ENCODE measurements at places on chromosomes 4 and X.
A peak's percentile ranks its signal among the peaks of the same experiment; 100 is the strongest.

- no peak for DNase-seq
These were observed 565.0 kb downstream of the BCOR start for GRCh38 chrX:39532761-39533160.

DNA sequence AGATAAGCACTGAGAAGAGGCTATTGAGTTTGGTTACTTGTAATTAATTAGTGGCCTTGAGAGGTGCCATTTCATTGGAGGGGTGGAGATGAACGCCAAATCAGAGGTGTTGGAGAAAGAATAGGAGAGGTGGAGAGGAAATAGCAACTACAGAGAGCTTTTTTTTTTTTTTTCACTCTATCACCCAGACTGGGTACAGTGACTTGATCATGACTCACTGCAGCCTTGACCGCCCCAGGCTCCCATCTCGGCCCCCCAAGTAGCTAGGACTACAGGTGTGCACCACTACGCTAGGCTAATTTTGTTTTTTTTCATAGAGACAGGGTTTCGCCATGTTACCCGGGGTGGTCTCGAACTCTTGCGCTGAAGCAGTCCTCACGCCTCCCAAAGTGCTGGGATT is 5.2 kb downstream of the NHS start:
- no peak for DNase-seq

DNA sequence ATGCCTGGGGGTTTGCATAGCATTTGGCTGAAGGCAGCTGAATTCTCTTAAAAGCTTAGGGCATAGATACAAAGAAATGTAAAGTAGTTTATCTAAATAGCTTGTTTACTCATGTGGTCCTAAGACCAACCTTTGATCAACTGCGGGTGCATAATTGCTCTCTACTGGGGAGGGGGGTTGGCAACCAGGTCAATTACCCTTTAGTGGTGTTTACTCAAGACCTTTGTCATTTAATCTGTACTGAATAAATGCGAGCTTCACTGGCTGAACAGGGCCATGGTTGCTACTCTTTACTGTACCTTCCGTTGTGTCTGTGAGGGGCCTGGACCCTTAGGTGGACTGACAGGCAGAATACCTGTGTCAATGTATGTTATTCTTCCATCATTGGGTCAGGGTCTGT is 102.7 kb upstream of the FAM9C start:
- DNase-seq, result no peak

DNA sequence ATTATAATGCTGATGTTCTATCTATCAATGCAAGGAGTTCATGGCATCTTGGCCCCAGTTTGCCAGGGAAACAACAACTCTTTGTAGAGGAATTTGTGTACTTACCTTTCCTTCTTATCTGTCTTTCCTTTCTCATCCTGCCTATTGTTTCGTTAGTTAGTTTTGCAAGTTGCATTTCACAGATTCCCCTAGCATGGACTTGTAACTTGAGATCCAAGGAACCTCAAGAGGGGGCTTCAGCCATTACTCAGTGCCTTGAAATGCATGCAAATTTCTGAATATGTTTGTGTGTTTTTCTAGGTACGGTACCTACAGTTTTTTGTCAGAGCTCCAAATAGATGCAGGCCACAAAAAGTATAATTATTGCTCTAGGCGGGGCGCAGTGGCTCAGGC is 203.6 kb downstream of the LDB2 start:
- no peak for DNase-seq

DNA sequence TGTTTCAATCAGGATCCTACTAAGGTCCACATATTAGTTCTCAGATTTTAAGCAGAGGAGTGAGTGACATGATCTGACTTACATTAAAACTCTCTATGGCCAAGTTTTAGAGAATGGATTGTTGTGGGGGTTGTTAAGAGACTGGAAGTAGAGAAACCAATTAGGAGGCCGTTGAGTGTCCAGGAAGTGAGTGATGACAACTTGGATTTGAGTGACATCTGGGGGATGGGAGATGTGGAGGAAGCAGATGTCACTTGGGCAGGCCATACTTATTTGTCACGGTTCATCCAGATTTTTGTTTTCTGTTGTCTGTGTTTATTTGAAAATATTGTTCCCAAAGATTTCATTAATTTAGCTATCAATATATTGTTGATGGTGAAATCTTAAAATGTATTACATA is 28.3 kb downstream of the ADD1 start:
- DNase-seq, result peak; percentile 26

DNA sequence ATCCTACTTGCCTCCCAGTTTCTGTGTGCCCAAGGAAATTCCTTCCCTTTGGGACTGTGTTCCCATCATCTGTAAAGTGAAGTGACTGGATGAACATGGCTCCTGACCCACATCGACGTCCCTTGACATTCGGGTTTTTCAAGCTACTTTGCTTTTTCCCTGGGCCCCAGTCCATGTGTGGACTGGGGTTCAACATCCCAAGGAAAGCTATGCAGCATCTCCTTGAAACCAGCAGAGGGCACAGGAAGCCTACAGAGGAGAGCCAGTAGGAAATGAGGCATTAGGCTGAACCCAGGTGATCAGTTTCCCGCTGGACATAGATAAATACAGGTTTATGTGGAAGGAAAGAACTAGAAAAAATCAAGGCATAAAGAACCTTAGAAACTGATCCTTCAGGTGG is 145.1 kb upstream of the ARHGEF9 start:
- no peak for DNase-seq

- no peak for DNase-seq
These were observed 371.3 kb upstream of the NOCT start for GRCh38 chr4:138644322-138644721.

GRCh38 chrX:46757593-46757992 is 1.3 kb downstream of the SLC9A7 start:
- DNase-seq, result no peak

DNA sequence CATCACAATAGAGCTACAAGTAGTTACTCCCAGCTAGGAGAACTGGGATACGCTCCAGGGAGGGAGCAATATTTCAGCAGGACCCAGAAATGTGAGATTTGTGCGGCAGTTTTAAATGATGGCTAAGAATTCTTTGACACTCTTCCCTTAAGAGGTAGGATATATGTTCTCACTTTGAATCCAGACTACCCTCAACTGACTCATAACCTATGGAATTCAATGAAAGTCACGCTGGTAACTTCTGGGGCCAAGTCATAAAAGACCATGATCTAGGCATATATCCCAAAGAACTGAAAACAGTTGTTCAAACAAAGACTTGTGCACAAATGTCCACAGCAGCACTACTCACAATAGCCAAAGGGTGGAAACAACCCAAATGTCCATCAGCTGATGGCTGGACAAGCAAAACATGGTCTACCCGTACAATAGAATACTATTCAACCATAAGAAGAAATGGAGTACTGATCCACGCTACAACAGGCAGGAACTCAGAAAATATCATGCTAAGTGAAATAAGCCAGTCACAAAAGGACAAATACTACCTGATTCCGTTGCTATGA is 10.5 kb downstream of the CD99L2 start:
- DNase-seq, result no peak

- DNase-seq, result no peak
These were observed 1.5 kb downstream of the NHSL2 start for GRCh38 chrX:71912156-71912555.

DNA sequence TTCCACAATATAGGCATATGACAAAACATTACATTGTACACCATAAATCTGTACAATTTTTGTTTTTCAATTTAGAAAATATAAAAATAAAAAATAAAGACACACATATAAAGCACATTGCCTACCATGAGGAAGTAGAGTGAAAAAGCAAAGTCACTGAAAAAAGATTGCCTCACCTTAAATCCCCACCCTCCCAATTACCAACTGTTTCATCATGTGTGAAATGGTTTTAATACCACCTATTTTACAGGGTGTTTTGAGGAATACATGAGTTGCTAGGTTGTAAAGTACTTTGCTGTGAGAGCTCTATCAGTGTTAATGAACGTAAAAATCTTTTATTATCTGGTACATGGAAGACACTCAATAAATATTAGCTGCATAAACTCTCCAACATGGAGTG is 373.6 kb upstream of the NDST3 start:
- no peak for DNase-seq

- DNase-seq, result no peak
These were observed 3.0 kb downstream of the UBE2D3 start for GRCh38 chr4:102824398-102824797.

- no peak for DNase-seq
These were observed 143.6 kb downstream of the TMEM164 start for GRCh38 chrX:110146521-110146920.

- DNase-seq, result no peak
These were observed 9.8 kb downstream of the EREG start for GRCh38 chr4:74374561-74375327.

GRCh38 chr4:152482211-152482610 is 53.7 kb downstream of the FBXW7 start:
- DNase-seq, result no peak

DNA sequence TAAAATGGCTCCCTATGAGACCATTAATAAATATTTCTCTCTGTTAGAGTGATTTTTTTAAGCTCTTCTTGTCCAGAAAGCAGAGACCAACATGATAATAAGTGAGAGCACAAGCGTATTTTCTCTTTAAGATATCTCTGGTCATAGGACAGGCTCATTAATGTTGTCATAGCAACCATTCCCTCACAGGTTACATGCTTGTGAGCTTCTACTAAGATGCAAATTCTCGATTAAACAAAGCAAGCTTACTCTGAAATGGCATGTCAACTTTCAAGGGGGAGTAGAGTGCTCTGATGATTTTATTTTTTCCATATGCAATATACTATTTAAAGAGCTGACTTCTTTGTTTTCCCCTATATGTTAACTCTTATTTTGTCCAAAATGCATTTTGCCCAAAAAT is 487.2 kb upstream of the LCORL start:
- no peak for DNase-seq

GRCh38 chr4:58113126-58113525 is 1002.9 kb upstream of the IGFBP7 start:
- no peak for DNase-seq

DNA sequence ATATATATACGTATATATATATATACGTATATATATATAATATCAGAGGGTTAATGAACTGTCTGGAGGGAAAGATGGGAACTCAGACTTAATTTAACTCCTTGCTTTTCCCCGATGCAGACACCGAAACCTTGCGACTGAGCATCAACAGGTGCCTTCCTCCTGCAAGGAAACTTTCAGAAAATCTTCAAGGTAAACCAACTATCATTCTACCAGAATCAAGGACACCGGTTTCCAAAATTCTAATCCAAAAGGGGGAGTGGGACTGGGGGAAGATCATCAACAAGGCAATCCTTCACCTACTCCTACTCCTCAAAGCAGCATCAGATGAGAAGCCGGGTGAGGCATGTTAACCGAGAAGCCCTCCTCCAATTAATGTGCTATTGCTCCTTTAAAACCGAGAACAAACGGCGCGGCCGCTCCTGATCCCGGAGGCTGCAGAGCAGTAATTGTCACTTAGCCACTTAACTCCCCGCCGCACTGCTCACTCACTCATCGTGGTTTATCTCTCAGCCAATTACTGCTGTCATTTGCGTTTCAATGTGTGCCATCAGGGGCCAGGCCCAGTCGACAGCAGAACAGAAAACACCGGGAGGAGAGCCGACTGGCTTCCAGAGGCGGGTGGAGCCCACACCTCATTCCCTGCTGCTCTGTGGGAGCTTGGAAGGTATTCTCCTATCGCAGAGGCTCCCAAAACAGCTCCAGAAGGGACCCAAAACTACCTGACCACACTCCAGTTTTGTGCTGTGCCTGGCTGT is 61.7 kb downstream of the MAML3 start:
- no peak for DNase-seq

All from T-cell (primary cell).